ENCODE measurements at places on chromosomes 3 and 15.

DNA sequence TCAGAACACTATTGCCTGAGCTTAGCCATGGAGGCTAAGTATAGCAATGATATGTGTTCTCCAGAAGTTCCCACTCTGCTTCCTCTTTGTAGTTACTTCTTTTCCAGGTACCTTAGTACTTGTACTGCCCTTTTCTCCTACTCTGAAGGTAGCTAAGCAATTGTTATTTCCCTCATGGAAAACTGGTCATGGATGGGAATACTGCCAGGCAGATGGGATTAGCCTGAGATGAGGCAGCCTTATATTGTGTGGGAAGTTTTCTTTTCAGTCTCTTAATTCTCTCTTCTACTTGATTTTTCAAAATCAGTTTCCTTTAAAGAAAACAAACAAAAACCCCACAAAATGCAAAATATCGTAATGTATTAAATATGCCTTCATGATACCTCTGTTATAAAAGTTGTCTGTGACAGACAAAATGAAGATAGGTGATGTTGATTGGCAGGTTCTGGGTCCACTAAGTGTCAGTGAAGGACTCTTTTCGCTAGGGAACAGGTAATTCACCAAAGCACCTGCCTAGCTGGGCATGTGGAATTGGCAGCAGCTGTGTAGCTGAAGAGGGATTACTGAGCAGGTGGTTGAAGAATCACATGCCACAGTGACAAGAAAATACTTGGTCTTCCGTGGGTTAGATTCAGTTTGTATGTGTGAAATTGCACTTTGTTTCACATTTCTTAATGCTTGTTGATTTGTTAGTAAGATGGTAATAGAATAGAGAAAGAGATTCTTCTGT lies 4.1 kb downstream of the ZNF609 start:
- no peak for DNase-seq

GRCh38 chr15:74180881-74181602 lies 7.5 kb downstream of the ISLR start:
- DNase-seq, result no peak

DNA sequence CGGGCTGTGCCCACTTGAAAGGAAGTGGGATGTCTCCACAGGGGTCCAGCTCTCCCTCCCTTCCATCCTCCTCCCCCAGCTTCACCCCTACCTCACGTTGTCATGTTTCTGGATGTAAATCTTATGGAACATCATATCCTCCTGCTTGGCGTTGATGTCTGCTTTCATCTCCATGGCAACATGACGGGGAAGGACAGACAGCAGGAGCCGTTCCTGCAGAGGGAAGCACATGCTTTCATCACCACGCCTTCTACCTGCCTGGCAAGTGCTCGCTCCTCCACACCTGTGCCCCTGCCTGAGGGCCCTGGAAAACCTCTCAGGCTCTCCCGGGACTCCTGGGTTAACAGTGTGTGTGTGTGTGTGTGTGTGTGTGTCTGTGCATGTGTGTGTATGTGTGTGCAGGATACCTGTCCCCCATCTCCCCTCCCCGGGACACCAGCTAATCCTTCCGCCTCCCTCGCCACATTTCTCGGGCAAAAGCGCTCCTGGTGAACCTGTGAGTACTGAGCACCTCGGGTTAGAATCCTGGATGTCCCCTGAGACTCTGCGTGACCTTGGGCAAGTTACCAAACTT lies 101.1 kb downstream of the ADCY5 start:
- no peak for DNase-seq

GRCh38 chr15:43828061-43828657 lies 1.4 kb downstream of the WDR76 start:
- DNase-seq, result peak; percentile 18

DNA sequence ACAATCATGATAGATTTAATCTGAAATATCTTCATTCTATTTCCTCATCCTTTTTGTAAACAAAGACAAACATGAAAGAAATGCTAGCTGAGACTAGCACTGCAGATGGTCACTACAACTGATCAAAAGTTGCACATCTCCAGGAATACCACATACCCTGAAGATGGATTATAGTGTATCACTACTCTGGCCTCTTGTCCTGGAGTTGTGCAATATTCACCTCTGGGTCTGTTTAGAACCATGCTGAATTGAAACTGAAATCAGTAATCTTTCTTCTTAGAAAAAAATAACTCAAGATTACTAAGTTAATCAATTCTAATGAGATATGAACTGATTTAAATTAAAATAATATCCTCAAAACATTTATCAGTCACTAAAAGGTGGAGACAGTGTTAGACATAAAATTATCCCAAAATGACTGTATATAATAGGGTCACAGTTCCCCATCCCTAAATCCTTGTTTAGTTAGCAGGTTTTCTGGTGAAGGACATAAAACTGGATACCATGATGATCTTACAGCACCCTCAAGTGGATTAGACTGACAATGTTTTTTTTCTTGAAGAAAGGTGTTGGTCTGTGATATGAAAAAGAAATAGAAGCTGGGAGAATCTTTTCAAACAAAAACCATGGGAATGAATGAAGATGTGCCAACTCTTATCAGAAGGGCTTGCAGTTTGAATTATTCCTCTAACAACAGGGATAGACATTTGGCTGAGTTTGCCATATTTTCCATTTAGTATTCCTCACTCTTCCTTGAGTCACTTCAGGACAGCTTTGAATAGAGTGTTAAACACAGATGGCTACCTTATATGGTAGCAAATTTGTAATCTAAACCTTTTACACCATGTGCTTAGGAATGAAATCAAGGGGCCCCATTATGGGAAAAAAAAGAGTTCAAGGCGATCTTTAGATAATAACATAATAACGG lies 7.1 kb upstream of the TTC14 start:
- DNase-seq, result peak; percentile 71

DNA sequence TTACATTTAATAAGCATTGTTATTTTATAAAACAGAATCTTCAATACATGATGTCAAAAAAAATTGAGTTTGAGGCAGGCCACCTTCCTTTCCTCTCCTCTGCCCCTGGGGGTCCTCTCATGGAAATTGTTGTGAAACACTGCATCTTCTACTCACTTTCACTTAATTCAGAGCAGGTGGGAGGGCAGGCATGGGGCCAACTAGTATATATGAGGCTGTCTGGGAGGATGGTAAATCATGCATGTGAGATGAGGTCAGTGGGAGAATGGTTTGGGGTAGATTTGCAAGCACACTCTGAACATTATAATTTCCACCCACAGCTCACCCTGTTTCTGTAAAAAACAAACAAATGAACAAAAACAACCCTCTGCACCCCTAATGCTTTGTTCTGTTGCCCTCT lies 10.4 kb upstream of the CCDC14 start:
- peak; percentile 59 for DNase-seq

DNA sequence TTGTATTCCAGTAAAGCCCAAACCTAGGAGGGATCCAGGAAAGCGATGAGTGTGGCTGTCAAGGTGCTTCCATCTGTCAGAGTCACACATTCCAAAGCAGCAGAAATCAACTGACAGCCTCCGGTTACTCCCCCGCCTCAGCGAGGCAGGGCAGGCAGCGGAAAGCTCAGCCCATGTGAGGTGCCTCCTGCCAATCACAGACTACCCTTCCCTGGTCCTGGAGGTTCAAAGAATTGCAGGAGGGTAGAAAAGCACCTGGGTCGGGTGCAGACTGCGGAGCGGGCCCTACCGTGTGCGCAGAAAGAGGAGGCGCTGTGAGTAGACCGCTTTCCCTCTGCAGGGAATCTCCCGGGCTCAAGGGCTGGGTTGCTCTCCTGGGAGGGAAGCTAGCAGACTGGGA lies at the start of gene UPK1B:
Gene UPK1B, plus strand, starts transcription at position 274 of the 400 bp plus-strand sequence. CDS start 13,144 bp downstream, outside the sequence.
- peak; percentile 5 for DNase-seq

- DNase-seq, result no peak
These were observed 613.4 kb downstream of the NLGN1 start for GRCh38 chr3:174010907-174011306.

- no peak for DNase-seq
These were observed 15.3 kb downstream of the H1-8 start for GRCh38 chr3:129558081-129558771.

DNA sequence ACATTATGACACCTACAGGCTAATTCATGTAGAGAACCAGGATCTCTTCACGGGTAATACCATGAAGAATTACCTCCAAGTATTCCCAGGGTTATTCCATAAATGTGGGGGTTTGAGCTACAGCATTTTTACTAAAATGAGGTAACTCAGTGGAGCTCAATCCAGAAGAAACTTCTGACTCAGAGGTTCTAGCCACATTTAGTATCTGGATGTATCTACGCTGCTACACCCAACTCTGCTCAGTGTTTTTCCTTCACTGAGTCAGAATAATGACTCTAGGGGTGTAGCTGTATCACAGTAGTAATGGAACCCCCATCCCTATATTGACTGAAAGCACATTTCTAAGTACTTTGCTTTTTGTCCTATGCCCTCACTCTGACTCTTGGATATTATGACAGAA lies 52.4 kb downstream of the COPS2 start:
- no peak for DNase-seq

DNA sequence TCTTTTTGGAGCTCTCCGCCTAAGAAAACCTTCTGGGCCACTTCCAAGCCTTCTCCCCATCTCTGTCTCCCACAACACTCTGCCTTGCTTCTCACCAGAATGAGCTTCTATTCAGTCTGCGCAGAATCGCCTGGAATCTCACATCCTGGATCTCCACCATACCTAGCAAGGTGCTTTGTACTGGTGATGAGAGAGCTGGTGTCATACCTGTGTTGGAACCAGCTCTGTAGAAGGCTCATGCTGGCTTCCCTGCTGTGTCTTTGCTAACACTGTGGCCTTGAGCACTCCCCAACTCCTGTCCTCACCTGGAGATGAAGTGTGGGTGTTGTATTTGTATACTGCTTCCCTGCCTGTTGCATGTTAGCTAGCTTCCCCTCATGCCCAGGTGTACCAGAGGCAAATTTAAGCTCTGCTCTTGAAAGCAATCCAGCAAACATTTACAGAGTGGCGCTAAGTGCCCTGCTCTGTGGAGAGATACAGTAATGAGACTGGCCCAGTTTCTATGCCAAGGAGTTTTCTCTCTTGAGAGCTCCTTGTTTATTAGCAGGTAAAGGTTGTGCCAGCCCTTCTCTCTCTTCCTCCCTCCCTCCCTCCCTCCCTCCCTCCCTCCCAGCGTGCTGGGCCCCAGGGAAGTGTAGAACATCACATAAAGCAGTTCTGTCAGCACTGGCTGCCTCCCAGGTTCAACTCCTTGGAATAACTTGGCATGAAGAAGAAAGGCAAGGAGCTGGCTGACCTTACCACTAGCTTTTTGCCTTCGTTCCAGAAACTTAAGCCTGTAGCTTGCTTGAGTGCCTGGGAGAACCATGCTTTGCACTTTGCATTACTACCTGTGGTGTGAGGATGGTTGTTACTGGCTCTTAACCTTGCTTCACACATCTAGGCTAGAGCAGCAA lies 54.9 kb downstream of the TRIM71 start:
- peak; percentile 53 for DNase-seq

DNA sequence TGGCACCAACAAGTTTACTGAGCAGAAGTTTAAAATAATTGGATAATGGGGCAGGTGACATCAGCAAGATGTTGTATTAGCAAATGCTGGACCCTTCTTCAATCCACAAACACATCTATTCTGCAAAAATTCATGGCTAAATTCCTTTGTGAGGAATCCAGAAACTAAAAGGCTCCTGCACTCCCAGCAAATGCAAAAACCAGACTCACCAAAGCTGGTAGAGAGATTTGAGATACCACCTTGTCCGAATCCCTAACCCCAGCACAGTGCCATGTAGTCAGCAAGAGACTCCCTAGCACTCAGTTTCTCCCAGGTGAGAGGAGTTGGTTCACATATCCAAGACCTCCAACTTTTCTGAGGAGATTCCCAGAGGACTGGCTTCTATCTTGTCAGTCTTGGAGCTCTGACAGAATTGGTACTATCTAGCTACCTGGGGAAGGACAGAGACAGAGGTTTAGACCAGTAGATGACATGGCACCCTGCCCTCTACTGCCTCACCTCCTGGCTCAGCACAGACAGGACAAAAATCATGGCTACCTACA lies 21.8 kb downstream of the GREM1 start:
- no peak for DNase-seq

GRCh38 chr15:98562331-98562937 lies 85.9 kb upstream of the IGF1R start:
- DNase-seq, result no peak

- no peak for DNase-seq
These were observed 110.2 kb downstream of the ST8SIA2 start for GRCh38 chr15:92503889-92504288.

- no peak for DNase-seq
These were observed 11.9 kb upstream of the HCN4 start for GRCh38 chr15:73380661-73381060.

GRCh38 chr15:26744894-26745293 lies 28.0 kb downstream of the GABRB3 start:
- DNase-seq, result no peak

GRCh38 chr15:90691982-90692773 lies 25.0 kb upstream of the BLM start:
- no peak for DNase-seq

- DNase-seq, result no peak
These were observed 78.9 kb downstream of the TBC1D2B start for GRCh38 chr15:77998592-77998991.

DNA sequence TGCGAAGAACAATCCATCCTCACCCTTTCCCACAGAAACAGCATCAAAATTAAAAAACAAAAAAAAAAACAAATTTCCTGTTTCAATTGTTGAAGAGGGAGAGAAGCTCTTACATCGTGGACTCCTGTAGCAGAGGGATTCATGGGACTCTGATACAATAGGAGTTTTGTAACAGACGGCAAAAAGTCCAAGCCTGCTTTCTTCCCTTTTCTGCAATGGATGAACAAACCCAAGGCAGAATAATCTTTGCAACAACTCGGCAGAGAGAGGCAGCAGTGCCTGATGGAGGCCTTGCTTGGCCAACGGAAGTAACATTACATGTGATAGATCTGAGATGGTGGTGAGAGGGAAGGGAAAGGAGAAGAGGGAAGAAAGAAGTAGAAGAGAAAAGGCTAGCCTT lies 26.9 kb downstream of the CCR4 start:
- DNase-seq, result no peak

- DNase-seq, result no peak
These were observed 2.6 kb upstream of the ABTB1 start for GRCh38 chr3:127670229-127670559.

DNA sequence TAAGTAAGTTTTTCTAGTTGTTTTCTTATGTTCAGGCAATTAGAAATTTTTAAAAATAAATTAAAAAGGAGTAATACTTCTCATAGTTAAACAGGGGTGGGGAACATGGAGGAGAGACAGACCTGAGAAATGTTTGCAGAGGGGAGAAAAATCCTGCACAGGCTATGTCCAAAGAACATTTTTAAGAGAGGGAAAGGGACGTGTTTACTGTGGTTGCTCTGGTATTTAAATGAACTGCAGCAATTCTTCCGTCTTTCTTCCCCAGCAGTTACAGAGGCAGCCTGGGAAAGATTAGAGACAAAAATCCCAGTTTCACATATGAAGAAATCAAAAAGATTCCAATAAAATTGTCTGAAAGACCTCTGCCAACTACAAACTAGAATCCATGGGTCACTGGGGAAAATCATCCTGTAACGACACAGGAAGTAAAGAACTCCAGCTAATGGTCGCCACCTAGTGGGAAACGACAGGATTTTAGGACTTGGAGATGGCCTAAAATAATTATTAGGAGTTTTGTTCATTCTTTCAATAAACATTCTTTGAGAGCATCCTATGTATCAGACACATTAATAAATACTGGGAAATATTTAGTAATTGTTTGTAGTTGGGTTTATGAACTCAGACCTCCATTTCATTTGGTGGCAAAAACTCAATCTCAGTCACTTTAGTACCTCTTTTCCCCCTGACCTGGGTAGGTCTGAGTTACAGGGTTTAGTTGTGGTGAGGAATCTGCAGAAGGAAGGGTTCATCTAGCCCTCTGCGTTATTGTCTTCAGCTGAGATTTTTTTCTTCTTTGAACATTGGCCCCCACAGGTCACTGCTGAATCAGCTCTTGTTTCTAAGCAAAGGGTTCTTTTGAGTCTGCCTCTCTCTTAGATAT lies 69.9 kb upstream of the GOLIM4 start:
- peak; percentile 89 for DNase-seq
